ENCODE measurements at places on chromosomes 5 and 9.

DNA sequence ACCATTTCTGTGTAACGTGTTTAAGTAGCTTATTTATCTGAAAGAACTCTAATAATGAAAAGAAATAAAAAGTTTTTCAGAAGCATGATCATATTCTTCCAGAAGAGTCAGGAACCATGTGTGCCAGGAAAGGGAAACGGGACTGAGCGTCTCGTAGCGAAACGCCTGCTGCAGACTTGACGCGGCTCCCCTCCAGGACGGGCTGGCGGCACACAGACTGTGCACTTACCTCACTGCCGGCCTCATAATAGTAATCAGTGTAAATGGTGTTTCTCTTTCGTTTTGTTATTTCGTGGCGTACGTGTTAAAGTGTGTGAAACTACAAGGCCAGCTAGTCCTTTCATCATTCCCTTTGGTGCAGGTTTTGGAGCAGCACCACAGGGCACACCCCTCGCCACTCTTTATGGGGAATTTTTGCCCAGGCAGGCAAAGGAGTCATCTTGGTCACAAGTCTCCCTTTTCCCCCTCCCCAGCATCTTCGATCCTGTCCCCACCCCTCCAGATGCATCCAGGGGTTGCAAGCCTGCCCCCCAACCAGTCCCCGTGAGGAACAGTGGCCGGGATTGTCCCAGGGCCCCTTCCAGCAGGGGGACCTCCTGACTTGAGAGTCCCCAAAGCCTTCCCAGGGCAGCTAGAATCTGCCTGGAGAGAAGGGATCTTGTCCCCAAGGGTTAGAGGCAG is 233.1 kb downstream of the FANCC start:
- no peak for DNase-seq

- no peak for DNase-seq
Observed at GRCh38 chr5:142834504-142834903, 64.3 kb downstream of the ARHGAP26 start.

- no peak for DNase-seq
Observed at GRCh38 chr9:131465401-131465800, 37.3 kb upstream of the POMT1 start.

DNA sequence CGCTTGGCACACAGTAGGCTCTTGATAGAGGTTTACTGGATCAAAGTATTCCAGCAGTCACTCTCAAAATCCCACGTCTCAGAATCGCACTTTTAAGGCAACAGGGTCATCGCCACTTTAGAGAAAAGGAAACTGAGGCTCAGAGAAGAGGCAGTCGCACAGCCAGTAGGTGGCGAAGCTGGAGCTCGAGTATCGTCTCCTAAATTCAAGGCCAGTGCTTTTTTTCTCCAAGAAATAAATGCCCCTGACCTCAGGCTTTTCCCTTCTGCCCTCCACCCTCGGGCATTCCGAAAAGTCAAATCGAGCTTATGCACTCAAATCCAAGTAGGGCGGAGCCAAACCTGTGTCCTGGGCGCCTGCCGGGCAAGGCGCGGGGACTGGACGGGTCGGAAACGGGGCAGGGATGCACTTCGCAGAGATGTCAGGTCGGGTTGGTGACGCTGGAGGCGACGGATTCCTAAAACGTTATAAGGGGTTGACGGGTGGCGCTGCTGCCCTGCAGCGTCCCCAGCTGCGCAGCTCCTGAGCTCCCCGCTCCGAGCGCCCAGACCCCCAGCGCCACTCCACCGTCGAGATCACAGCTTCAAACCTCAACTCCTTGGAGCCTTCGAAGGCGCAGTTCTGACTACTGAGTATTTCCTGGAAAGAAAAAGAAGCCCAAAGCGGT is 4.7 kb upstream of the FOXB2 start:
- no peak for DNase-seq

- no peak for DNase-seq
Observed at GRCh38 chr5:132298298-132299212, 4.4 kb downstream of the SLC22A4 start.

DNA sequence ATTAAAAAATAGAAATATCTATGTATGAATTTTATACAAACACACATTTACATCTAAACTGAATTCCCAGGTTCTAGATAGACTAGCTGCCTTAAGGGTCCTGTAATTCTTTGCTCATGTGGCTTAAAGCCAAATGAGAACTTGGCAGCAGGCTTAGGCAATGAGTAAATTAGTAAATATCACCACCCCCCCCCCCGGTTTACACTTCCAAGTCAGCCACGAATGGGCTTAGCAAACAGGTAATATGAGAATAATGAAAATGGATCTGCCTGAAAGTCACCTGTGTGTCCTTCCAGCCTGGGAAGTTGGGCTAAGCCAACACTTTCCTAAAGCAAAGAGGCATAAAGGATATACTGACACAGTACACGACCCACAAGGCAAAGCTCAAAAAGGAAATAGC is 108.6 kb downstream of the KLHL3 start:
- no peak for DNase-seq

GRCh38 chr5:43802119-43802518 is 199.1 kb downstream of the NNT start:
- no peak for DNase-seq

GRCh38 chr9:134490446-134490845 is 151.2 kb upstream of the COL5A1 start:
- no peak for DNase-seq

DNA sequence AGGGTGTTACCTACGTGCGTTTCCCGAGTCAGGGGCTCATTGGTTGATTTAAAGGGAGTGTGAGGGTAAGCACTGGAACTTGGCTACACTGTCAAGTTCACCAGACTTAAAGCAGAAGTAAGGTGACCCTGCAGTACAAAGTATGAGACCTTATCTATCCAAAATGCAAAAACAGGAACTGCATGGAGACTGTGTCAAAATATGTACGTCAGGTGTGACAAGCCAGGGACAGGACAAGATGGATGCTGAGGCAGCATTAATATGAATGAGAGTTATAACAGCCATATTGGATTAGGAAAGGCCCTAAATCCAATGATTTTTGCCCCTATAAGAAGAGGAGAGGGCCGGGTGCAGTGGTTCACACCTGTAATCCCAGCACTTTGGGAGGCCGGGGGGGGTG is 15.4 kb upstream of the SUSD3 start:
- DNase-seq, result no peak

DNA sequence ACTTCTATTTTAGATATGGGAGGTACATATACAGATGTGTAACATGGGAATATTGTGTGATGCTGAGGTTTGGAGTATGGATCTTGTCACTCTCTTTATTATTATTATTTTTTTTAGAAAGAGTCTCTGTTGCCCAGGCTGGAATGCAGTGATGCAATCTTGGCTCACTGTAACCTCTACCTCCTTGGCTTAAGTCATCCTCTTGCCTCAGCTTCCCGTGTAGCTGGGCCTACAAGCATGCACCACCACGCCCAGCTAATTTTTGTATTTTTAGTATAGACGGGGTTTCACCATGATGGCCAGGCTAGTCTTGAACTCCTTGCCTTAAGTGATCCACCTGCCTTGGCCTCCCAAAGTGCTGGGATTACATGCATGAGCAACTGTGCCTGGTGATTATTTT is 138.4 kb upstream of the SLC28A3 start:
- DNase-seq, result no peak

DNA sequence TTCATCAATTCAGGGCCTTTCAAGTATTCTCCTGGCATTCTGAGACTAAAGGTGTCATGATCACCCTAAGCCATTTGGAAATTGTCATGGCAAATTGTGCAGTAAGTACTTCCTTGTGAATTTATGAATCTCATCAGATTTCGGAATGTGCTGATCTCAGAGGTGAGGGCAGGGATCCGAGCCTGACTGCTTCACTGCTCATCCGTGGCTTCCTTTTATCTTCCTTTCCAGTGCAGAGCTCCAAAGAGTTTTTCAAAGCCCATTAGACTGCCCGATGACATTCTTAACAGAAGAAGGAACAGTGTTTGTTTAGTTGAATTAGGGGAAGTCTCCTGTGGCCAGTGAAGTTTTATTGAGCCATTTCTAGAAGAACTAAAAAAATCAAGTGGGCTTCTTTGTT is 182.8 kb upstream of the GDNF start:
- DNase-seq, result no peak

DNA sequence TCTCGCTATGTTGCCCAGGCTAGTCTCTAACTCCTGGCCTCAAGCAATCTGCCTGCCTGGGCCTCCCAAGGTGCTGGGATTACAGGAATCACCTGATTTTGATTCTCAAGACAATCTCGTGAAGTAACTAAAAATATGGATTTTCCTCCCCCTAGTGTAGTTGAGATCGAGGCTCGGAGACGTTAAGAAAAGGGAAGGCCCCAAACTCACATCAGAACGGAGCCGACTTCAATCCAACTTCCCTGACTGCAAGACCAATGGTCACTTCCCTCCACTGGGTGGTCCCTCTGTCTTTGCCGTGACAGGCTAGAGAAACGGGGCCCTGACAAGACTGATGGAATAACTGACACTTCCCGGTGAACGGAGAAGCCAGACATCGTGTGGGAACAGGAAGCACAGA is 28.3 kb downstream of the BARHL1 start:
- no peak for DNase-seq

- DNase-seq, result peak; percentile 59
Observed at GRCh38 chr9:103397868-103398600, 402.9 kb downstream of the CYLC2 start.

GRCh38 chr5:91074615-91075014 is 308.5 kb downstream of the ARRDC3 start:
- DNase-seq, result no peak

DNA sequence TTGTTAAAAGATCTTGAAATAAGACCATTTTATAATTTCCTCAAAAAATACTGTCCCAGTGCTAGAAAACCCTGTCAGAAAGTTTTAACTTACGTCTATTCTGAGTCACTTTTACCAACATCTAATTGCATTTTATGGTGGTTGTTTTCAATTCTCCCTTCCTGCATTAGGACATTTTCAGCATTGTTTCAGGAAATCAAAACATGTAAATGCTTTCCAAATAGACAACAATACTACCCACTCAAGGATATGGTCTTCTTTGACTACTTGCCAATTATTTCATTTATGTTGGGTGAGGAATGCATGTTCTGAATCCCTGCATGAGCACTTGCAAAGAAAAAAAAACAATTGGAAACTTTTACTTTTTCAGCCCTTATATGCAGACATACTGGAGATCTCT is 284.6 kb upstream of the PDE4D start:
- no peak for DNase-seq

DNA sequence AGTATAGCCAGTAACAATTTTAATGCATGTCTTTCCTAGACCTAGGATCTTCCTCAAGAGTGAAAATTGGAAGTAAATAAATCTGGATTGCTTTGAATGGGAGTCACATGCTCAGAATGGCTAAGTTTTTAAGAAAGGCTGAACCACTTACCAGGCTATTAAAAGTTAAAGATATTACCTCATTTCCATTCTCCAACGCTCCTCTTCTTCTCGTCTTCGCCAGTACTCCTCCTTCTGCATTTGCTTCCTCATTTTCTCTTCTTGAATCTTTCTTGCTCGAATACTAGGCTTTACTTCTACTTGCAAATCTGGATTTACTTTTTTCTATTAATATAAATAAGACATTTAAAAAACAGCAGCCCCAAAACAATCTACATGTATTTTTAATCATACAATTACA is 49.6 kb downstream of the ZFR start:
- DNase-seq, result no peak

- no peak for DNase-seq
Observed at GRCh38 chr5:128850049-128850448, 115.2 kb upstream of the SLC27A6 start.

DNA sequence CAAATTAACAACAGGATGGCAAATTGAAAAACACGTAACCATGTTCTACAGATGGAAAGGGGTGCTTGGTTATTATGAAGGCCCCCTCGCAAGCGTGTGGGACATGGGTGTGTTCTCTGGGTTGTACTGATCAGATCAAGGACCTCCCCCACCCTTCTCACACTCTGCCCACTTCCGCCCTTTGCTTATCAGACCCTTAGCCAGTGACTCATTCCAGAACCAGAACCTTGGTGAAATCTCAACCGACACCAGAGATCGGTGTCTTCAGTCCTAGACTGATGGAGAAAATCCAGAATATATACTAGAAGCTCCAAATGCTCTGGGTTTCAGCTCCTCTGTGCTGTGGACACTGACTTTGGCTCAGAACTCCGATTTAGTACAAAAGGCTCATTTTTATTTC is 64.9 kb downstream of the PTTG1 start:
- DNase-seq, result no peak

DNA sequence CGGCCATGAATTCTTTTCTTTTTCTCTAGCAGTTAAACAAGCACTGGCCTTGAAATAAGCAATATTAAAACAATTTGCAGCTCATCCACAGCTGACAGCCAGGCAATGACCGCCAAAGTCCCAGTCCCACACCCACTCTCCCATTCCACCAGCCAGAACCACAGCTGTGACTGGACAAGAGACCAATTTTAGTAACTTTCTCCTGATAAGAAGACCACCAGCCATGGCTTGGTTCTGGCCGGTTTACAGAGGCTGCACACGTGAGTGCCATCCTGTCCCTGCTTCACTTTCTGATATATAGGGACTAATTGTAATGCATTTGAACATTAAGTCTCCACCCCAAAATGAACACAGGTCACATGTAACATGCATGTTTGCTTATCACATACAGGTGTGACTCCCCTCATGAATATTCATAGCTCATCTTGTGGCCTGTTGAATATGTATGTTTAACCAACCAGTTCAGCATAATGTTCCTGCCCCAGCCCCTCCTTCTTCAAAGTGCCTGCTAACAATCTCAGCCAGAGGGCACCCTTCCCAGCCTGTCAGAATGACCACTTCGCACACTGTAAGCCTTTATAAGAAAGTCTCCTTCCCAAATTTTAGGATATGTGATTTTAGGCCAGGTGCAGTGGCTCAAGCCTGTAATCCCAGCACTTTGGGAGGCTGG is 23.9 kb upstream of the FANCC start:
- DNase-seq, result no peak

DNA sequence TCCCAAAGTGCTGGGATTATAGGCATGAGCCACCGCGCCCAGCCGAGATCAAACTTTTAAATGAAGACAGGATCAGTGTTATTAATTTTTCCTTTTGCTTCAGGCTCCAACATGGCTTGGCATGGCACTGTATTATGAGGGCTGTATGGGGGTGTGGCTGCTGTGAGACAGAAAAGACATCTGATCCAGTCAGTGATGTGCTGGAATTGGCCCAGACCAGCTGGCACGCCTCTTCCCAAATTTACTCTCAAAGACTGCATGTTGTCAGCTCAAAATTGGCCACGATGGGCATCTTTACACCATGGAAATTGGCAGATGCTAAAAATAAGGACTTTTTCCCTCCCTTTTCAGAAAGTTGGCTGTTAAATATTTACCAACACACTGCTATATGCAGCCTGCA is 12.1 kb upstream of the COL27A1 start:
- no peak for DNase-seq

DNA sequence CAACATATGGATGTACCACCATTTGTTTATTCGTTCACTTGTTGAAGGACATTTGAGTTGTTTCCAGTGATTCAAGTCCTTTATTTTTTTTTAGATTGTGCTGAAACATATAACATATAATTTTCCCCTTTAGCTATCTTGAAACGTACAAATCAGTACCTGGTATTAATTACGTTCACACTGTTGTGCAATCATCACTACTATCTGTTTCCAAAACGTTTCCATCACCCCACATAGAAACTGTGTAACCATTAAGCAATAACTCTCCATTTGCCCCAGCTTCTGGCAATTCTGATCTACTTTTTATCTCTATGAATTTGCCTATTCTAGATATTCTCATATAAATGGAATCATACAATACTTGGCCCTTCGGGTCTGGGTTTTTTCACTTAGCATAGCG is 116.0 kb downstream of the FGF1 start:
- no peak for DNase-seq

GRCh38 chr9:76539180-76539579 is 80.2 kb downstream of the GCNT1 start:
- DNase-seq, result no peak
